ENCODE measurements at places on chromosomes 7 and 10. TPM values are rescaled to one million over a fixed set of nuclear protein-coding genes. Genes with fewer than 3 reads are reported as not detected.

GPR141 gene
- not detected for total RNA-seq

NUTM2A gene
- total RNA-seq = not detected

STYXL1 gene
- total RNA-seq = 39.6 TPM

NUTM2E gene
- 0.52 TPM for total RNA-seq

VAX1 gene
- total RNA-seq = 1.4 TPM

COMTD1 gene
- 49.8 TPM for total RNA-seq

AFAP1L2 gene
- total RNA-seq = 28.2 TPM

PHF14 gene
- 22.3 TPM for total RNA-seq

MSMB gene
- total RNA-seq = not detected

AMZ1 gene
- total RNA-seq = not detected

SHTN1 gene
- 33.1 TPM for total RNA-seq

UNCX gene
- not detected for total RNA-seq

SEMA3A gene
- 8.9 TPM for total RNA-seq

RASSF4 gene
- total RNA-seq = 1.7 TPM

AGMO gene
- 0.68 TPM for total RNA-seq

PNLIPRP3 gene
- not detected for total RNA-seq

CFAP70 gene
- 0.28 TPM for total RNA-seq

PDE6C gene
- not detected for total RNA-seq

CCNJ gene
- 6.1 TPM for total RNA-seq

CHAT gene
- not detected for total RNA-seq

DOCK4 gene
- total RNA-seq = 7.4 TPM

SPDYE16 gene
- not detected for total RNA-seq

PRRT4 gene
- 0.41 TPM for total RNA-seq

Data from A549 treated with CpdA at 1 μM for 4 hours (cell line).